Suppressor macrophage treated with lipopolysaccharide for 1 hour (primary cell): ENCODE measurements at places on chromosomes 7 and 10.

- no peak for DNase-seq
Measured at GRCh38 chr10:101273741-101274140, 44.5 kb upstream of the LBX1 start.

- DNase-seq: no peak
Measured at GRCh38 chr10:17209881-17210280, 8.4 kb upstream of the TRDMT1 start.

DNA sequence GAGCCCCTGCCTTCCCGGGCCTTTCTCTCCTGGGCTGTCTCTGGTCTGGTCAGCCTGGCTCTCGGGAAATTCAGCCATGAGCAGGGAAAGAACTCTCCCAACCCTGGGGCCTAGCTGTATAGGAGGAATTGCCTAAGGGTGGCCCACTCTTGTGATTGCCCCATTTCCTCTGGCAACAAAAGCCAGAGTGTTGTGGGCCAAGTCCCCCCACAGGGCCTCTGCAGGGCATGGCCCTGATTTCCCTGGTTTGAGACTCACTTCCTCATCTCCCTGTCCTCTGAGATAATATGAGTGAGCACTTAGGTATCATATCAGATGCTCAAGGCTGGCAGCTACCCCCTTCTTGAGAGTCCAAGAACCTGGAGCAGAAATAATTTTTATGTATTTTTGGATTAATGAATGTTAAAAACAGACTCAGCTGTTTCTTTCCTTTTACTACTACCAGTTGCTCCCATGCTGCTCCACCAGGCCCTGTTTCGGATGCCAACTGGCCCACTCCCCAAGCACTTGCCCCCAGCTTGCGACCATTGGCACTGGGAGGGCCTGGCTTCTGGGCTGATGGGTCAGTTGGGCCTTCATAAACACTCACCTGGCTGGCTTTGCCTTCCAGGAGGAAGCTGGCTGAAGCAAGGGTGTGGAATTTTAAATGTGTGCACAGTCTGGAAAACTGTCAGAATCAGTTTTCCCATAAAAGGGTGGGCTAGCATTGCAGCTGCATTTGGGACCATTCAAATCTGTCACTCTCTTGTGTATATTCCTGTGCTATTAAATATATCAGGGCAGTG lies 11.4 kb downstream of the IRF5 start:
- peak; percentile 67 for DNase-seq

GRCh38 chr7:132877573-132877972 lies 204.3 kb downstream of the CHCHD3 start:
- no peak for DNase-seq

- DNase-seq: no peak
Measured at GRCh38 chr10:87661861-87662785, 2.4 kb downstream of the PAPSS2 start.

DNA sequence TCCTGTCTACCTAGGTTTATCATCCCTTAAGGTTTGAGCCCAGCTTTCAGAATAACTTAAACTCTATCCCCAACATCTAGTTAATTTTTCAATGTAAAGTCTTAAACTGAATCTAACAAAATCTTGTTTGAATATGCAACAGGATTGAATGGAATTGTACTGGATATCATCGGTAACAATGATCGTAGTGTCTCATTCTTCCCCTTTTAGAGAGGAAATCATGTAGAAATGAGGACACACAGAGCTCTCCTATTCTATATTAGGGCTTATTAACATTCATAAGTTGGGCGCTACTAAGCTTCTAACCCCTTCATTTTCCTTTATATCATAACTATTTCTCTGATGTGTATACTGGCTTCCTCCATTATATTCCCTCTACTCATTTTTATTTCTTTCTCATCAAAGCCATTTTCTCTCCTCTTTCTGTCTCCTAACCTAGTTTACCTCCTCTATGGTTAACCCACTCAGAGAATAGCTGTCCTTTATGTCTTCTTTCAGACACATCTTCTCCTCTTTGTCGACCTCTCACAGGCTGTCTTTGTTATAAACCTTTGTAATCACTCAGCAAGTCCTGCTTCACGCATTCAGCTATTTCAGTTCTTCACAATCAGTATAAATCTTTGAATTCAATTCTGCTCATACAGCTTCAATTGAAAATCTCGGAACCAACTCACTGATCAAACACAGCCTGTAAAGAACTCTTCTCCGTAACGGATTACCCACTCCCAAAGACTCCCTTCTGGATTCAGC lies 1019.0 kb upstream of the C7orf33 start:
- no peak for DNase-seq

DNA sequence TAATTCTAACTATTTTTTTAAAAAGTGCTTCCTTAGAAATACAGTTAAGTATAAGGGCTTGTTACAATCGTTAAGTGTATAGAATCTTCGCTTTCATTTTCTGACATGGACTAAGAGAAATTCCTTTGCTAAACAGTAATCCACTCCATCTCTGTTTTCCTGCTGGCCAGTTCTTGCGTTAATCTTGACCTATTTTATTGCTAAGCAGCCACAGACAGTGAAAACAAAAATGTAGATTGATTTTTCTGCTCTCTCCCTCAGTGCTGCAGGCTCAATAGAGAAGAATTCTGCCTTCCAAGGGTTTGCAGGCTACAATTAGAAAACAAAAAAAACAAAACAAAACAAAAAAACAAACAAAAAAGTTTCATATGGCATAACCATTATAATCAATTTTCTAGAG lies 310.4 kb upstream of the ADARB2 start:
- DNase-seq: no peak

DNA sequence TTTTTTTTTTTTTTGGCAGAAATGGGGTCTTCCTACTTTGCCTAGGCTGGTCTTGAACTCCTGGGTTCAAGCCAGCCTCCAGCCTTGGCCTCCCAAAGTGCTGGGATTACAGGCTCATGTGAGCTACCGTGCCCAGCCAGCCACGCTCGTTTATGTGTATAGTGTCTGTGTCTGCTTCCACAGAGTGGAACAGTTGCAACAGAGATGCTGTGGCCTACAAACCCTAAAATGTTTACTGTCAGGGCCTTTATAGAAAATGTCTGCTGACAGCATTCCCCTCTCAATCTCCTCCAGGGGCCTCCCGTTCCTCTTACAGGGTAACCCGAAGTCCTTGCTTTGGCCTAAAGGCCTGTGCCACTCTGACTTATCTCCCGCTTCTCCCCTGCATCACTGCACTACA lies 87.6 kb upstream of the LEP start:
- no peak for DNase-seq

GRCh38 chr7:90180011-90180585 lies 25.8 kb downstream of the STEAP1 start:
- DNase-seq: peak; percentile 22

DNA sequence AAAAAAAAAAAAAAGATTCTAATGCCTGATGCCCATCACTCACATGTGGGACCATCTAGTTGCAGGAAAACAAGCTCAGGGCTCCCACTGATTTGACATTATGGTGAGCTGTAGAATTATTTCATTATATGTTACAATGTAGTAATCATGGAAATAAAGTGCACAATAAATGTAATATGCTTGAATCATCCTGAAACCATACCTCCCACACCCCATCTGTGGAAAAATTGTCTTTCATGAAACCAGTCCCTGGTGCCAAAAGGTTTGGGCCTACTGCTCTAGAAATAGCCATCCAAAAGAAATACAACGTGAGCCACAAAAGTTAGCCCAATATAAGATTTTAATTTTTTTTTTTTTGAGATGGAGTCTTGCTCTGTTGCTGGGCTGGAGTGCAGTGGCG lies 265.1 kb downstream of the PRPF18 start:
- DNase-seq: peak; percentile 53

- no peak for DNase-seq
Measured at GRCh38 chr10:42973870-42974692, 102.8 kb upstream of the RET start.

GRCh38 chr10:4246881-4247358 lies 461.9 kb upstream of the KLF6 start:
- DNase-seq: no peak

DNA sequence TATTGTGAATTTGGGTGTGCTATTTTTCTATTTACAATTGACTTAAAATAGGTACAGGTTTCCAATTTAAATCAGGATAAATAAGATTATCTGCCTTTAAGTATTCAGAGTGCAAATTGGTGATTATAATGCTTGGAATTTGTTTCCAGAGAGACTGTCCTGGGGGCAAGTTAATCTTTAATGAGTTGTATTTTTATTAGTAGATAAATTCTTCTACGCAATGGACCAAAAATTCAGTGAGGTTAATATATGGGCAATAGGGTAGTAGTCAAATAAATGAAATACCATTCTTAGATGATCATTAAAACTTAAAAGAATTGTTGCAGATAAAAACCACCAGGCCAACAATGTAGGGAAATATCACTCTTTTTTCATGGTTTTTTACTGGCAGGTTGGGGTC lies 3.4 kb downstream of the BICC1 start:
- no peak for DNase-seq

DNA sequence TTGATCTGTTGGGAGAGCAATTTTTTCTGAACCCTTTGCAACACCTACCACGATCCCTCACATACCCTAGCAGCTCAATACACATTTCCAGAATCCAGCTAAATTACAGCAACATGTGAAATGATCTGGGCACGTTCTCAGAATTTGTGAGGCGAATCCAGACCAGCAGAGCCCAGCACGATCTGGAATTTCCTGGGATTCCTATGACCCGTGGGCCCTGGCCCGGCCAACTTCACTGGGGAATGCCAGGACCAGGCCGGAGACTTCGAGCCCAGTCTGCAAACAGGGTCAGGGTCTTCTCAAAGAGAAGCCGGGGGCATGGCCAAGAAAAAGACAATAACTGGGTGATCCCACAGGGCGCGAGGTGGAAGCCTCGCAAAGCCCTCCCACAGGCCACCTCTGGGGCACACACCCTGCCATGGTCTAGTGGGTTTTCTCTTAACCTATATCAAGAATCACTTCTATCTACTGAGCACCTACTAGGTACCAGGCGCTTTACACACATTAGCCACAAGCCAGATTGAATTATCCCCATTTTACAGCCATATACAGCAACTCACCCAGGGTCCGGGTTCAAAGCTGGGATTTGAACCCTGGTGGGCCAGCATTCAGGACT lies 33.8 kb downstream of the FAM53B start:
- no peak for DNase-seq

- no peak for DNase-seq
Measured at GRCh38 chr7:150727381-150727780, 9.8 kb upstream of the GIMAP5 start.

DNA sequence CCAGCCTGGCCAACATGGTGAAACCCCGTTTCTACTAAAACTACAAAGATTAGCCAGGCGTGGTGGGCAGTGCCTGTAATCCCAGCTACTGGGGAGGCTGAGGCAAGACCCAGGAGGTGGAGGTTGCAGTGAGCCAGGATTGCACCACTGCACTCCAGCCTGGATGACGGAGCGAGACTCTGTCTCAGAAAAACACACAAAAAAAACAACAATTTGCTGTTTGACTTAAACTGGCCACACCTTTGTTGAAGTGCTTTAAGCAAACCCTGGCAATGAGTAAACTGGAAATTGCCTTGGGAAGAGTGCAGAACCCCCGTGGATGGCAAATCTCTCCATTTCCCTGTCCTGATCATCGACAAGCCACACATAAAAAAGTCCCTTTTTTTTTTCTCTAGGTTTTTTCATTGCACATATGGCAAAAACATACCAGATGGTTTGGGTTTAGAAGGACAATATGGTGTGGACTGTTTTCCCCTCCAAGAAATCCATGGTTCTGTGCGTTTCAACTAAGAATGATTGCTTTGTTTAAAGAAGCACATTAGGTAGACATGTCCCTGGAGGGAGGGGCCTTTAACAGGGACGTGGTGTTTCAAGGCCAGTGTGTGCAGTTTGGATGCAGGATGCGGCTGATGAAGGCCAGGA lies 76.9 kb downstream of the NRP1 start:
- DNase-seq: no peak

GRCh38 chr10:89992575-89992974 lies 291.2 kb downstream of the KIF20B start:
- DNase-seq: peak; percentile 24

DNA sequence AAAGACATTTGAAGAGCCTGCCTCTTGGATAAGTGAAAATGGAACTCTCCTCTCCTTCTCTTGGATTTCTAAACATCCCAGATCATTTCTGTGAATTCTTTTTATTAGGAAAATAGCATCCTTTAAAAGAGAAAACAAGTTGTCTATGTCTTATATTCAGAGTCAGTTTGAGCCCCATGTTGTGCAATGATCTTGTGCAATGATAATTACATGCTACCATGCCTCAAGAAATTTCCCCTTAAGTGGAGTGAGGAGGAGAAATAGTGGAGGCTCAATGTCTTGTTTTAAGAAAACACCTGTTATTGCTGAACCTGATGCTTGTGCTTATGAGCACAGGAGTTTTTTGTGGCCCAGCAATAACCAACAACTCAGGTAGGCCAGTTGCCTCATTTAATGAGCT lies 103.6 kb downstream of the NPSR1 start:
- peak; percentile 30 for DNase-seq

DNA sequence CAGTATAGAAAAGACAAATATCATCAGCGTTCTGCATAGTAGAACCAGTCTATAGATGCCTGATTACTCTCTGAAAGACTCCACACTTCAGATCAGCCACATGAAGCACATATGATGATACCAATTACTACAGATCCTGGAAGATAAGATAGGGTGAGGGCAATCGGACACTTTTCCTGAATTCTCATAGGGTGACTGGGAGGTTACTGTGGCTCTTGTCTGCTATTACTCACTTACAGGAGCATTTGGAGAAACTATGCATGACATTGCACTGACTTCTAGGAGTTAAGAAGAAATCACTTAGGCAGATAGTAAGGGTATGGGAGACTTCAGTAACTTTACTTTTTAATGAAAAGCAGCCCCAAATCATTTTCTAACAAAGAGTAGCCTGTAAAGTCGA lies 1140.9 kb downstream of the XPNPEP1 start:
- DNase-seq: no peak

DNA sequence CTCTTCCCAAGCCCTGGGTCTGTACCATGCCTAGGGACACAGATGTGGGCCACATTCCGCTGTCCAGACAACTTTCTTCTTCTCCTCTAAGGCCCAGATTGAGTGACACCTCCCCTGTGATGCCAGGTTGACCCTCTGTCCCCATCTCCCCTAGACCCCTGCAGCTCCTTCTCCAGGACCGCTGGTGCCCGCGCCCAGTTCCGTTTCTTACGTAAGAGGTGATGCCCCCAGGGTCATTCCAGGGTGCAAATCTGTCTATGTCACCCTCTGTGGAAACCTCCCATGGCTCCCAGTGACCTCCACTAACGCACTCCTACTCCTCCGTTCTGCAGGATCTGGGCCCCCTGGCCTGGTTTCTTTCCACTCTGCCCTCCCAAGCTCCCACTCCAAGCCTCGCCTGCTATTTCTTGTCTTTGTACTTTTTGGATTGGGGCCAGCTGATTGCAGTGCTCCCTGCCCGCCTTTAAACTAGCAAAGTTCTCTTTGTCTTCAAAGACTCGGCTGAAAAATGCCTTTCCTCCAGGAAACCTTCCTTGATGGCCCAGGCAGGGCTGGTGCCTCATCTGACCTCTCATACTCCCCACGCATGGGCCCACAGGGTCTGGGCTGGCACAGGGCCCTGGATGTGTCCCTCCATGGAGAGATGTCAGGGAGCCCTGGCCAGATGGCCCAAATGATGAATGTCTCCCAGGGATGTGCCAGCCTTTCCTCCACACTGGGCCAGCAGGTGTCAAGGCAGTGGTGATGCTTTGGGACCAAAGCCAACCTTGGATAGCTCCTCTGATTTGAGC lies 21.3 kb upstream of the ELN start:
- no peak for DNase-seq

GRCh38 chr7:118080947-118081346 lies 103.0 kb upstream of the LSM8 start:
- peak; percentile 69 for DNase-seq

GRCh38 chr7:118762451-118762850 lies 537.9 kb downstream of the ANKRD7 start:
- DNase-seq: no peak
